NCI-H2081 treated with DMSO at 0.1 percent for 48 hours (cell line): ENCODE measurements at places on chromosomes 7 and 10.
A peak's percentile ranks its signal among the peaks of the same experiment; 100 is the strongest.

GRCh38 chr7:31782411-31782991, 95.5 kb downstream of the PPP1R17 start:
- DNase-seq, result peak; percentile 55

DNA sequence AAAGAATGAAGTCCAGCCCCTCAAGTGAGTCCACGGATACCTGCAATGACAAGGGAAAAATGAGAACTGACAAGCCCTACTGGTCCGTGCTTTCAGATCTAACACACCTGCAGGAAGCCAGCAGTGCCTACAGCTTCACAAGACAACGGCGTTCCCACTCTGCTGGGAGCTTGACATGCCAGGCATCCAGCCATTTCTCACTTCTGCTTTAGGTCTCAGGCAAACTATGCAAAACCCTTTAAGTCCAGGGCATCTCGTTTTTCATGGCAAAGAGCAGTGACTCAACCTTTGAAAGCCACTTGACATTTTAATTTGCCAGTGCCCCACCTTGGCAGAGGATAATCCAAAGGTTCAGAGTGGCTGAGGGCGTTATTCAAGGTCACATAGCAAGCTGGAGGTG, 49.1 kb upstream of the GPAM start:
- DNase-seq, result no peak

GRCh38 chr7:111232249-111233084, 141.5 kb downstream of the LRRN3 start:
- DNase-seq, result no peak

DNA sequence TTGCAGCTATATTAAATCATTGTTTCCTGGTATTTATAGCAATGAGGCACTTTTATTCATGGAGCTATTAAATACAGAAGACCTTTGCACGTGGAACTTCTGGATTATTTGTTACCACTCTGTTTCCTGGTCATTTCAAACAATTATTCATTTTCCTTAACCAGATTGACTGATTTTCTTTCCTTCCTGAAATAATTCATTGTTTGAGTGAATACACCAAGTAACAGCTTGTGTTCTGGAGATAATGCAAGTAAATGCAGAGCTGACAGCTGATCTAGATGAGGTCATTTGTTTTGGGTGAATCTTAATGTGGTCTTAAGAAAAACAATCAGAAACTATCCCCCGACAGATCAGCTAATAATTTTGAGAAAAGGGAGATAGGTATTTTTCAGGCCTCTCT, 497.7 kb downstream of the KIF20B start:
- DNase-seq, result no peak

GRCh38 chr10:127874671-127875448, 17.9 kb downstream of the CLRN3 start:
- no peak for DNase-seq

GRCh38 chr7:104921596-104921995, 92.4 kb upstream of the KMT2E start:
- DNase-seq, result no peak

DNA sequence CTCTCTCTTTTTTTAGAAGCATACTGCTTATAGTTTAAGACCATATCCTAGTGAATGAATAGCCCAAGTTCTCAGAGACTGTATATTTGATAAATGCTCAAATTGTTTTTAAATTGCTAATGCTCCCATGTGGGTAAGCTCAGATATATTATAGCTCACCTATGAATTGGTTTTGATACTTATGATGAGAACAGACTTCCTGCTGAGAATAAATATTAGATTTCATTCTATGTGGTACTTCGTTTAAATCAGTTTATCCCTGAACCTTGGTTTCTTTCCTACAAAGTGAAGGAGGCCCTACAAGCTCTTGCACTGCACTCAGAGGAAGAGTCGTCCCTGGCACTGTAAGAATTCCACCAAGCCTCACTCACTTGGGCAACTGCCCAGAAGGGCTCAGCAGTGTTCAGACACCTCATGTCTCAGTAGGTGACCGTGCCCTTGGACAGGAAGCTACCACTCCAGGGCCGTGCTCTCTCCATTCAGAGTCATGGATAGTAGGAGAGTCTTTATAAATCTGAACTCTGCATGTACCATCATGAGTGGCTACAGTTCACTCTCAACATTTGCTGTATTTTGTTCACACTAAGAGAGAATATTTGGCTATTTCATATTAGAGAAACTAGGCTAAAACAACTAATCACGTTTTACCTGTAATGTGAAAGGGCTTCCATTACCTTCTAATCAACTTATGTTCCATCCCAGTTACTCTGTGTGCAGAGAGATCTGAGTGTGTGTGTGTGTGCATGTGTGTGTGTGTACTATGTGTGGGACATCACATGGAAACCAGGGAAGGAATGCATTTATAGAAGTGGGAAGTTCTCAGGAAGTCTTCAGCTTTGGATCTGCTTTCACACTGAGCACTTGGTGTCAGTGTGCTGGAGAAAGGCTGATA, 93.8 kb downstream of the PTPRE start:
- DNase-seq, result no peak

GRCh38 chr10:107071301-107071700, 93.2 kb downstream of the SORCS1 start:
- DNase-seq, result no peak

DNA sequence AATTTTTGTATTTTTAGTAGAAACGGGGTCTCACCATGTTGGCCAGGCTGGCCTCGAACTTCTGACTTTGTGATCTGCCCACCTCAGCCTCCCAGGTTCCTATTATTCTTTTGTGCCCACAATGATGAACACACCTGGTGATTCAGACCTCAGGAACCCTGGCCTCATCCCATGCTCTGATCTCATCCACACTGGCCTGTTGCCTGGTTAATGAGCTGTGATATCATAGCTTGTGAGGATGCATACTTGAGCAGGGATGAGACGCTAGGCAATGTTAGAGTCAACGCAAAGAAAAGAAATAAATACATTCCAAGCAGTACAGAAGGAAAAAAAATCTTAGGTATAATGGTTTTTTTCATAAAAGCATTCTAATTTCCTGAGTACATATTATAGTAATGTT, 82.4 kb upstream of the RNF32 start:
- DNase-seq, result no peak

DNA sequence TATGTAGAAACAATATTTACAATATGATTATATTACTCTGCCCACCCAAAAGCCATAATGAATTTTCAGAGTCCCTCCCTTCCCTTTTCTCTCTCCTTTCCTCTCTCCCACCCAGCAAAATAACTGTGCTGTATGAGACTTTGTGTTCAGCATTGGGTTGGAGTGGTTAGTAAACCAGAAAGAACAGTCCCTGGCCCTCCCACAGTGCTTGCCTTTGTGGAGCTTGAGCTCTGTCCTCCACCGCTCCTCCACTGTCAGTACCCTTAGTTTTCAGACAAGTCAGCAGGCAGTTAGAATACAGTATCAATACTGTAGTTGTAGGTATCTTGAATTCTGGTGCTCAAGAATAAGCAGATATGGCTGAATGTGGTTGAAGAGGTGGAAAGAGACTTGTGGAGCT, 92.7 kb downstream of the CDK14 start:
- DNase-seq, result no peak

- DNase-seq, result peak; percentile 93
Observed at GRCh38 chr7:113338071-113338696, 219.8 kb upstream of the SMIM30 start.

- DNase-seq, result no peak
Observed at GRCh38 chr7:2387897-2388636, 15.3 kb upstream of the CHST12 start.

DNA sequence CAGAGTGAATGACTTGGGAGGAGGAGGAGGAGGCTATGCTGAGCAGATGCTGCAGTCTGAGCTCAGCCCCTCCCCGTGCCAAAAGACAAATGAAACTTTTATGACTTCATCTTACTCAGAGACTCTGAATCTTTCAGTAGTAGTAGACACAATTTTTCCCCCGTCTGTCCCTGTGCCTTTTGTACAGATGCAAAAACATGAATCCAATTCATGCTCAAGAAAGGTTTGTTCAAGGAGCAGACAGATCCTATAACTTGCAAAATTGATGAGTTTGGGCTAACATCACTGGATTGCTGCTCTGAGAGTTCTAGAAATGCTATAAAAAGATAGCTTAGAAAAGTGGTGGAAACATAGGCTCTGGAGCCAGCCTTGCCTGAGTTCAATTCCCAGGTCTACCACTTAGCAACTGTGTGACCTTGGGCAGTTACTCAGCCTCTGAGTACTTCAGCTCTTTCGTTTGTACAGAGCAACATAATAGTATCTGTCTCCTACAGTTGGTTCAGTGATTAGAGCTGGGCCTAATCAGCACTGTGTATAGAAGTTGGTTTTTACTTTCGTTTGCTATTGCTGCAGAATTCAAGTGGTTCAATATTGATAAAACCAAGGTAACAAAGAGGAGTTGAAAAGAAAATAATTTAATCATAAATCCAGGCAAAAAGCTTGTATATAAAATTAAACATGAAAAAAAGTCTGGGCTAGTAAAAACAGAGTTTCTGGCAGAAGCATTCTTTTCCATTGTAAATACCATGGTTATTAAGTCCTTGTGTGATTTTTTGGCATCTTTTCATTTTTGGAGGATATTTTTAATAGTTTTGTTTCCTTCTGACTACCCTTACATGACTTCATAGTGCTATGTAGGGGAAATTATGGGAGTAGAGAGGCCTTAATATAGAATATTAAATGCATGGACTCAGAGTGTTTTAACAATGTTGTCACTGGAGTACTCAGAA, 174.2 kb upstream of the ZNF32 start:
- DNase-seq, result no peak

DNA sequence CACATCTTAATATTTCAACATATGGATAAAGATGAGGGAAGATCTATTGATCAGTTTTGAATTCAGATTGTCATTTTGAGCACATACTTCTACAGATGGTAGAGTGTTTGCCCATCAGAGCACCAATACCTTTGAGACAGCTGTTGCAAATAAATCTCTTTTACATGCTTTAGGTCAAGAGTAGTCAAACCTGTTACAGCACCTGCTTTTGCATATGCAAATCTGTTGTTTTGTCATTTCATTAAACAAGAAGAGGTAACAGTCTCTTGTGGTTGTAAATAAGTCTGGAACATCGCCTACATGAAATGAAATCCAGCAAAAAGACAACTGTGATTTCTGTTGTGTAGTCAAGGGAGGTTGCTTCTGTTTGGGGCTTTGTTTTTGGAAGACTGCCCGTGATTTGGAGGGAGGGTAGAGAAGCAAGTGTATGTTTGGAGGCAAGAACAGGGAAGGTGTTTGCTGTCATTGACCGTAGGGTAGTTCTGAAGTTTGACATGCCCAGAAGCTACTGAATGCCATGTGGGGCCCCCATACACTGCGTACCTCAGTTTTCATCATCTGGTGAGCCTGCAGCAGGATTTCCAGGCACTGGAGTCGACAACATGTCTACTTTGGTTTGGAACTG, 233.6 kb upstream of the PPP1R3A start:
- no peak for DNase-seq

GRCh38 chr10:11364241-11364640, 247.2 kb downstream of the USP6NL start:
- no peak for DNase-seq

- no peak for DNase-seq
Observed at GRCh38 chr10:31756729-31757110, 171.9 kb downstream of the ARHGAP12 start.

- DNase-seq, result no peak
Observed at GRCh38 chr7:139706837-139707236, 71.0 kb downstream of the HIPK2 start.

GRCh38 chr10:132247943-132248342, 59.8 kb downstream of the STK32C start:
- DNase-seq, result no peak

- no peak for DNase-seq
Observed at GRCh38 chr10:77542710-77543259, 94.8 kb downstream of the KCNMA1 start.

DNA sequence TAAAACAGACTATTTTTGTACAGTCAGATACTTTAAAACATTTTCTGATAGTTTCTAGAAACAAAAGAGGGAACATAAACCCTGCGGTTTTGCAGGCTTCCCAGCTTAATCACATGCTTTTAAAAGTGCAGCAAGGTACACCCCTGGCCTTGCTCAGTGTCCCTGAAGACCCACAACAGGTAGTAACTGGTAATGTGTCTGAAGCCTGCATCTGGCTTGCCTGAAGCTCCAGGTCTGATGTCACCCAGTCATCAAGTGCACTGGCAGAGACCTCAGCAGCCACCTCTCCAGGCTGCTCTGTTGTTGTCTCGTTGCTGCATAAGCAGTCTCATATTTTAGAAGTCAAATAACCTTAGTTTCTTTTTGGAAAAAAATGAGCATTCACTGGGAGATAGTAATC, 376.1 kb upstream of the MTPN start:
- no peak for DNase-seq

DNA sequence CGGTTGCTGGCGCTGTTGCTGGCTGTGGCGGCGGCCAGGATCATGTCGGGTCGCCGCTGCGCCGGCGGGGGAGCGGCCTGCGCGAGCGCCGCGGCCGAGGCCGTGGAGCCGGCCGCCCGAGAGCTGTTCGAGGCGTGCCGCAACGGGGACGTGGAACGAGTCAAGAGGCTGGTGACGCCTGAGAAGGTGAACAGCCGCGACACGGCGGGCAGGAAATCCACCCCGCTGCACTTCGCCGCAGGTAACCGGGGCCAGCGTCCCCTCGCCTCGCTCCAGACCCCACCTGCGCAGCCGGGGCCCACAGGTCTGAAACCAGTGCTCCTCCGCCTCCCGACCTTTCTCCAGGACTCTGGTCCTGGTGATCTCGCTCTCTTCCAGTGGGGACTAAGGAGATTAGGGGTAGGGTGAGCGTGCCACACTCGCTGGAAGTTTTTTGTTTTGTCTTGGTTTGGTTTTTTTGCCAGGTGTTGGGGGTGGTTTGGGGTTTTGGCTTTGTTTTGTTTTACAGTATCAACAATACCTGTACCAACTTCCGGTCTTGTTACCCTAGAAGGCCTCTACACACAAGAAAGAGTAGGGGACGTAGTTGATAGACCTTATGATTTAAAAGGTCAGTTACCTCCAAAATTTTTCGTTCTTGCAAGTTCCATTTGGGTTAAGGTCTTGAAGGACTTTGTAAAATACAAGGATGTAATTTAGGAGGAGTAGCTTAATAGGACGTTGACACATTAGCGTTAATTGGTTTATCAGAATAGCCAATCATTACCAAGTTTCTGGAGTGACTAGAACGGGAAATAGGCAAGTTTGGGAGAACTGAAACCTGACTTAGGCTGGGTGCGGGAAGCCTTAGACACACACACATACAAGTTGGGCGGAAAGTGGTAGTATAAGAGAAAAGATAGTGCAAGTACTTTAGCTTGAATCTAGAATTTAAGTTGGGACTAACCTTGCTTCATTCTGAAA, 704 bp downstream of the TNKS2 start:
- no peak for DNase-seq

- no peak for DNase-seq
Observed at GRCh38 chr7:79781716-79782115, 328.2 kb upstream of the MAGI2 start.

- no peak for DNase-seq
Observed at GRCh38 chr10:15202639-15203038, 34.1 kb upstream of the NMT2 start.

- no peak for DNase-seq
Observed at GRCh38 chr7:28419716-28420115, 7.4 kb downstream of the CREB5 start.

- no peak for DNase-seq
Observed at GRCh38 chr7:157526005-157526912, 189.5 kb downstream of the DNAJB6 start.

- no peak for DNase-seq
Observed at GRCh38 chr7:121385800-121386179, 10.3 kb downstream of the FAM3C start.

GRCh38 chr7:158783595-158783994, 45.7 kb downstream of the ESYT2 start:
- no peak for DNase-seq
